Activated CD8-positive, alpha-beta memory T cell treated with anti-CD3 and anti-CD28 coated beads for 1 hour (primary cell): ENCODE measurements at places on chromosomes 4 and X.

- no peak for DNase-seq
These were observed 91.7 kb downstream of the CORIN start for GRCh38 chr4:47746122-47746521.

DNA sequence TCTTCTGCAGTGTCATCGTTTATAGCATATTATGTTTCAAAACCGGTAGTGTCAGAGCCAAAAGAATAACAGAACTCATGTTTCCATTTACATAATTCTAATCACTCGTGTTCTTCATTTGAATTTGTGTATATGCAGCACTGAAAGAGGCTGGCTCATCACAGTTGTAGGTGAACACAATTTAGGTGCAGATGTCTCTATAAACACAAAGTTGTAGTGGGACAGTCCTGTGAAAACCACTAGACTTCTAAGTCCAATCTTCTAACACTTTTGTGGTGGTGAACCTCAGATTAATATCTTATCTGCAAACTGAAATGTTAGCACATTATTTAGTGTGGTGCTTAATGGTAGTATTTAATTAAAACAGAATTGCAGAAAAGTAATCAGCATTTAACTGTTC, 872.4 kb downstream of the C4orf33 start:
- no peak for DNase-seq

DNA sequence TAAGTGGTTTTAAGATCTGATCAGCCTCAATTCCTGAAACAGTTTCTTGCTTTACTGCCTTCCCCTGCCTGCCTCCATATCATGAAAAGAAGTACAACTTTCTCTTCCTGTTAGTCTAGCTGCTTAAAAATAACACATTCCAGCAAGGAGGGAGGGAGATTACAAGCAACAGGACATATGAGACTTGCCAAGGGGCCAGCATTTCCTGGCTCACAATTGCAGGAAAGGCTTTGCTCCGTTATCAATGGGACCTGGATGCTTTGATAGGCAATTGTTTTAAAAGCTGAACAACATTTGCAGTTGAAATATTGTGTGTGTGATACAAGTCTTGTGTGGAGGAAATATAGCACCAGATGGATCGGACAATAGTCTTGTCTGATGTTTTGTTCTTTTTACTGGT, 425.0 kb downstream of the FAT4 start:
- DNase-seq, result no peak

GRCh38 chr4:183154701-183155391, 55.8 kb downstream of the WWC2 start:
- DNase-seq, result no peak

DNA sequence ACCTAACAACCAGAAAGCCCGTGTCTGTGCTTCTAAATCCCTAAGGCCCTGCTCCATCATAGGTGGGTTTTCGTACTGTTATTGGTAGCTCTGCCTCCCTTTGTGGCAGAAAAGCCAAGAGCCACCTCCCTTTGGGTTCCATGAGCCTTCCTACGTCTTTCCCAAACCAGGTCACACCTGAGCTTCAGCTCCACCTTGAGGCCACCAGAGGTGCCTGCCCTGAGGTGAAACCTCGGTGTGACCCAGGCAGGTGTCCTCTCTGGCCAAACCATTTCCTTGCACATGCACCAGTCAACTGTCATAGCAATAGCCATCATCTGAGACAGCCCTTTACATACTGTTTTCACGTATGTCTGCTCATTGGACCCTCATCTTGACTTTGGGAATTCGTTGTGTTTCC, 188.0 kb upstream of the RBPJ start:
- no peak for DNase-seq

DNA sequence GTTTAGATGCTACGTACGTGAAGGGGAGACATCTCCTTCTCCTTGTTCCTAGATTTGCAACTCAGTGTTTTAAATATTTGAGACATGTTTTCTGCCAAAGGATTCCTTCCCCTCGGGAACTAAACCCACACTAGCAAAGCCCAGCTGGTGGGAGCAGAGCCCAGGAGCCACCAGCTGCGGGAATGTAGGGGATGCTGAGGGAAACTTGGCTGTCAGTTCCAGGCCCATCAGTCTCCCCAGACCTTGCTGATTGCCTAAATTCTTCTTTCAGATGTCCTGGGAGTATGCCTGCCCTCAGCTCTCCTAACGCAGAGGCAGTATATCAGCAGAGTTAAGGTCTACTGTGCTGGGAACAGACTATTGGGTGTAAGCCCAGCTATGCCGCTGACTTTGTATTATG, 630.0 kb upstream of the TENM3 start:
- DNase-seq, result no peak

GRCh38 chr4:26131711-26132110, 189.1 kb upstream of the RBPJ start:
- peak; percentile 3 for DNase-seq

- DNase-seq, result no peak
These were observed 169.3 kb downstream of the GC start for GRCh38 chr4:71614621-71615020.

DNA sequence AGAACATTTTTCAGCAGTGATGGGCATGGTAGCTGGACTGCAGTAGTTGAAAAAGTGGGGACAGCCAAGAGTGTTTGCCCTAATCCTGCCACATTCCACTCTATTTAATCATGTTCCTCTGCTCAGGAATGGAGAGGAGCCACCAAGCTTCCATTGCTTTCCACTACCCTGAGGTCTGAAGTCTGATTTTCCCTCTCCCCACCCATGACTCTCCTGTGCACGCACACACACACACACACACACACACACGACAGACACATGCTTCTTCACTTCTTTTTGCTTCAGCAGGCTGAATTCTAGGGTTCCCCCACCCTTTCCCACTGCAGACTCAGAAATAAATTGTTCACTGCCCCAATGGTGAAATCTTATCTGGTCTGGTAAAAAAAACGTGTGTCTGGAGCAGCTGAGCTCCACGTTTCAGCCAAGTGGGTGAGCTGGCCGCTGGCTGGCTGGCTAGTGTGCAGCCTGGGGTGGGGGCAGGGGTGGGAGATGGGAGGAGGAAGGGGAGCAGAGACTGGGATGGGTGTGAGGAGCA, 142.7 kb upstream of the NALF2 start:
- DNase-seq, result no peak

GRCh38 chr4:15918484-15919129, 19.9 kb downstream of the FGFBP1 start:
- DNase-seq, result no peak

DNA sequence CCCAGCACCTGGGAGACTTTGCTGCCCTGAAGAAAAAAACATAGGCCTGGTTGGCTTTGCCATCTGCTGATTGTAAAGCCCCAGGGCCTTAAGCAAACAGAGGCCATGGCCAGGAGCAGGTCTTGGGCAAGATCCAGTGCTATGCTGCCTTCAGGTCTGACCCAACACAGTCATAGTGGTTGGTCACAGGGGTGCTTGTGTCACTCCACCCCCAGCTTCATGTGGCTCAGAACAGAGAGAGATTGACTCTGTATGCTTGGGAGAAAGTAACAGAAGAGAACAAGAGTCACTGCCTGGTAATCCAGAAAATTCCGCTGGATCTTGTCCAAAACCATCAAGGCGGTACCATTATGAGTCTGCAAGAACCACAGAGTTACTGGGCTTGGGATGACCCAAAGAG, 24.4 kb upstream of the SMARCA5 start:
- DNase-seq, result no peak

DNA sequence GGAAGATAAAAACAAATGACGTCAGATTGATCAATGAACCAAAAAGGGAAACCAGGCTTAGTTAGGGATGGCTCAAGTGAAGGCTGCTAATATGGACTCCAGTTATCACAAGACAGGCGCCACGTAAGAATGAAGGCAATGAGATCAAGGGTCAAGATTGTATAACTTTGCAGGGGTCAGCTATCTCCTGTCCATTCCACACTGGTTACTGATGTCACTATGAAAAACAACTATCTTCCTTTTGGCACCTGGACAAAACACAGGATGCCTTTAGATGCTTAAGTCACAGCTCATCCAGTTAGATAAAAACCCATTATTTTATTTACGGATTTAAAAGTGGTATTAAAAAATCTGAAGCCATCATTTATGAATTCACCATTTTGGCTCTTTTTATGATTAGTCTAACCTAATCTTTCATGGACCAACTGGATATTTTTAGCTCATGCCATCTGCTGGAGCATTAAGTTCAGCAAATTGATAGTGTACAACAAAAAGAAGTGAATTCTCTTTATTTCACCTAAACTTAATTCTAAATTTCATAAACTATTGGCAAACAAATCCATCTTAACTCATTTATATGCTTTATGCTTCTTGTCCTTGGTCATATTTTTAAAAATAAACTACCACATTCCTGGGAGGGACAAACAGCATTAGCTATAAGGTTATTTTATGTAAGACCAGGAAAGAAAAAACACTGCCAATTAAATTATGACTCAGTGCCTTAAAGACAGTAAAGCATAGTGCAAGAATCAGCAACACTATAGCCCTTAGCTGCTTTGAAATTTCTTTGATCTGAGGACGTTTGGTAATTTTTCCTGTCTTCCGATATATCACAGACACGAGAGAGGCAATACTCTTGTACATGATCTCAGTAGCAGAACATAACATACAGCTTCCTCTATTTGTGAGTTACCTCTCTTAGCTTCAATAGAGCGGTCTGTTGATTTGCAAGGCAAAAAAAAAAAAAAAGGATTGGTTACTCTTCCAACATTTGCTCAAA, 27.0 kb downstream of the DHX15 start:
- DNase-seq, result no peak

- DNase-seq, result no peak
These were observed 37.4 kb downstream of the CCKAR start for GRCh38 chr4:26452565-26453531.

DNA sequence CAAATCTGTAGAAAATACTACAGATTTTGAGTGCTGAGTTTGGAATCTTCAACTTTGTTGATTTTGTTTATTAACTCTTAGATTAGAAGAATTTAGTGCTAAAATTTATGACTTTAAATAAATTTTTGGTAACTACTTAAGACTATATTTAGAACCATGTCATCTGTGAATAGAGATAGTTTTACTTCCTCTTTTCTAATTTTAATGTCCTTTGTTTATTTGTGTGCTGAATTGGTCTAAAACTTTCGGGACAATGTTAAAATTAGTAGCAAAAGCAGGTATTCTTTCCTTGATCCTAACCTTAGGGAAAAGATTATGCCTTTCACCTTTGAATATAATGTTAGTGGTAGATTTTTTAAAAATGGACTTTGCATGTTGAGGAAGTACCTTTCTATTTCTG, 119.7 kb upstream of the CXorf51A start:
- DNase-seq, result no peak

- no peak for DNase-seq
These were observed 51.2 kb upstream of the SHISA3 start for GRCh38 chr4:42345962-42346544.

DNA sequence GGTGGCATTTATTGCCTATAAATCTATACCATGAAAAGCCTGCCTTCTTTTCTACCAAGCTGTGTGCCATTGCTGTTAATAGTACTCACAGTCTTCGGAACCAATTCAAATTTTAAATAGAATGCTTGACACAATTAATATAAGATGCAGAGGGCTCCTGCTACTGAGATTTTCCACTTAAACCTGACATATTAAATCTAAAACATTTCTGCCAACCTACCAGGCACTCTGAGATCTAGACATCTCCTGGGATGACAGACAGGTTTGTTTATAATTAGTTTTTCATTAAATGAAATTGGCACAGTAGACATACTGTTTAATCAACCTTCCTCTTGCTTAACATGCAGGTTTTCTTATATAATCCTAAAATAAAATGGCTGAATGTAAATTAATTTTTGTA, 117.3 kb upstream of the CBR4 start:
- no peak for DNase-seq

- DNase-seq, result no peak
These were observed 42.0 kb downstream of the MAOB start for GRCh38 chrX:43840265-43840664.

- no peak for DNase-seq
These were observed 1578.4 kb upstream of the IGFBP7 start for GRCh38 chr4:58688568-58688967.

- DNase-seq, result no peak
These were observed 767.2 kb downstream of the RAB28 start for GRCh38 chr4:12716896-12717295.

DNA sequence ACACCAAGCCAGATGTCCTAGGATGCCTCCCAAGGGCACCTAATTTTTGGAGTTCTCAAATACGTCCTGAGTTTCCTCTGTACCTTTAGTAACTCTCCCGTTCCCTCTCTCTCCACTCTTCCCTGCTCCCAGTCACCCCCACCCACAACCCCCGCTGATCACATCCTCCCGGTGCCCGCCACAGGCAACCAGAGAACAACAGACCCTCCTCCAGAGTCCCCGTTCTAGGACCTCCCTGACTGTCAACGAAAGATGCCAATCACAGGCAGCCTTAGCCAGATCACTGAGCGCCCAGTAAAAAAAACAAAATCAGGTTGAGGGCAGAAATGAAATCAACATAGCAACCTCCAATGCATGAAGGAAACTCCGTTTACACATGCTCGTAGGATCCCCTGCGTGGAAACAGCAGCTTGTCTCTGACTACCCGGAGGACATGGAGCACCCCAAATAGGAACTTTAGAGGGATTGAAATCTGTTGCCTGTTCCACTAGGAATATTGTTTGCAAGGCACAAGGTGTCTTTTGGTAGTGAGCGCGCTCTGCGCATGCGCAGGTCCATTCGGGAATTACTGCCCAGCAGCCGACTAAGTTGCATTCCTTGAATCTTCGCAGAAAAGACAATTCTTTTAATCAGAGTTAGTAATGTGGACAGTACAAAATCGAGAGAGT, at the start of gene GABRB1:
Gene GABRB1, plus strand, starts transcription at position 557 of the 668 bp plus-strand sequence.
- no peak for DNase-seq

DNA sequence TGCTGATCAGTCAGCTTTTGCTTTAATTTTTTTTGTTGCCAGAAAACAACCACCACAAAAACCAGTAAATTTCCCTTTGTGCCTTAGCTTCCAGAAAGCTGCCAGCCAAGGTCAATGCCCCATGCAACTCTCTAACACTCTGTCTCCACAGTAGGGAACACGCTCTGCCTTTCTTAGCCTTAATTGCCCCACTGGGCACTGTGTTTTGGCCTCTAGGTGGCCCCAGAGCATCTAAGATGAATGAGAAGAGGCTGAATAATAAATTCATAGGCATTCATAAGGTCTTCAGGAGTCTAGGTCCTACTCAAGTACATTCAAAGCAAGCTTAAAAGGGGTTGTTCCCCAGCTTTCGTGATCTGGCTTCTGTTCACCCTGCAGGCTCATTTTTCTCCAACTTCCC, 57.7 kb upstream of the PASD1 start:
- no peak for DNase-seq

- no peak for DNase-seq
These were observed 12.9 kb upstream of the WDR1 start for GRCh38 chr4:10129196-10130177.

DNA sequence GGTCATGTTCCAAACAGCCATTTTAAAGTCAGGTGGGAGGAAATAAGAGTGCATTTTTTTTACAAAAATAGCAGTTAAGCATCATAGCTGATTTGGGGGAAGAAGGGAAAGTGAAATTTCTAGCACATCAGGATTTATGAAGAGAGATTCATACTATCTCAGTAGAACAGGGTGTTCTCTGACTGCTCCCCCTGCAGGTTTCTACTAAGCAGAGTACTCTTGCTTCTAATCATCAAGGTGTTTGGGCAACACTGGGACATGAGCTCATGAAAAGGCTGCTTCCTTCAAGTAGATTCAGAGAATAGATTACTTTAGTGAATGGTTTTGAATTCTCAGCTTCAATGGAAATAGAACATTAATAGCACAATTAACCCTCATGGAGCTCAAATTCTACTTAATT, 591.4 kb upstream of the PCDH10 start:
- DNase-seq, result no peak
